ENCODE measurements at places on chromosomes 12 and 14.

GRCh38 chr12:88553941-88554658 lies 26.2 kb downstream of the KITLG start:
- DNase-seq = no peak

GRCh38 chr12:1812650-1813302 lies 7.6 kb upstream of the LRTM2 start:
- DNase-seq = peak; percentile 54

GRCh38 chr14:96197969-96198368 lies 6.7 kb upstream of the BDKRB2 start:
- DNase-seq = no peak

DNA sequence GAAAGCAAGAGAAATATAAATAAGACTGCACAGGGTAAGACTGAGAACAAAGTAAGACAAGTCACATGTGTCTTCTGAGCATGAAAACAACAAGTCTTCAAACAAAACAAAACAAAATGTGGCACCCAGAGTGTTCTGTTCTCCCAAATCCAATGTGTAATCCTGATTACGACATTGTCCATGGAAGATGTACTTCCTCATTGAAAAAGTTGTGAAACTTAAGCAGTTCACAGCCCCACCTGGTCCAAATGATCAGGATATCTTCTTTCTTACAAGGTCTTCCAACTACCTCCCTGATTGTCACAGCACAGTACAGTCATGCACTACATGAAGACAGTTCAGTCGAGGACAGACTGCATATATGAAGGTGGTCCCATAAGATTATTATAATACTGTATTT lies 23.3 kb upstream of the NEK9 start:
- DNase-seq = no peak

- DNase-seq = no peak
Measured at GRCh38 chr12:26031827-26032226, 73.3 kb downstream of the RASSF8 start.

DNA sequence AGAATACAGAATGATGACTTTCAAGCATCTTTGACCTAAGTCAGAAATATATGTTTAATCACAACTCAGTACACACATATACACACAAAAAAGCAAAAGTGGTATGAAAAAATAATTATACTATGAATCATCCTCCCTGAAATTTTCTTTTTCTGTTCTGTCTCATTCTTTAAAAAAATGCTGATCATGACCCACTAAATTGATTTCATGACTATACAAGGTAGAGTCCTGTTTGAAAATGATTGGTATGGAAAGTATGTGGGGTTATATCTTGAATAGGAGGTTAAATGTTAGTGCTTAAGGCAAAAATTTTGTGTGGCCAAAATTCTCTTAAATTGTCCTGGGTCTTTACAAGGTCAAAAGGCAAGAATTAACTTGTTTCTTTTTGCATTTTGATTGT lies 80.4 kb downstream of the SUDS3 start:
- no peak for DNase-seq

- no peak for DNase-seq
Measured at GRCh38 chr12:67046062-67046461, 223.1 kb upstream of the CAND1 start.

DNA sequence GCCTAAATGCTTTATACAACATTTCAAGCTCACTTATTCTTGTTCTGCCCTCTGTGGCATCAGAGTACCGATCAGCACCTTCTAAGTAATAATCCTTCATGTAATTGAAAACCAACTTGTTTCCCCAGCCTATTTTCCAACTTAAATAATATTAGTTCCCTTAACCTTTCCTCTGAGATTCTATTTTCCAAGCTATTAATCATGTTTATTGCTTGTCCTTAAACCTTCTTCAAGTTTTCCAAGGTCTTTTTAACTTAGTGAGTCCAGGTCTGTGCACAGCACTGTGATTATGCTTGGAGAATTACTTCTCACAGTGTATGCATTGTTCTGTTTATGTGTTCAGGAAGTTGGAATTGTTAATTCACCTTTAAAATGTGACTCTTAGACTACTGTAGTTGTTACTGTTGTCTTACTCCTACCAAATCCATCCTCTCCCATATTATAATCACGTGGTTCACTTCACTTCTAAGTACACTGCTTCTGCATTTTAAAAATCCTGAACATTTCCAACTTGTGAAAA lies 1039.3 kb upstream of the FOXG1 start:
- DNase-seq = no peak

DNA sequence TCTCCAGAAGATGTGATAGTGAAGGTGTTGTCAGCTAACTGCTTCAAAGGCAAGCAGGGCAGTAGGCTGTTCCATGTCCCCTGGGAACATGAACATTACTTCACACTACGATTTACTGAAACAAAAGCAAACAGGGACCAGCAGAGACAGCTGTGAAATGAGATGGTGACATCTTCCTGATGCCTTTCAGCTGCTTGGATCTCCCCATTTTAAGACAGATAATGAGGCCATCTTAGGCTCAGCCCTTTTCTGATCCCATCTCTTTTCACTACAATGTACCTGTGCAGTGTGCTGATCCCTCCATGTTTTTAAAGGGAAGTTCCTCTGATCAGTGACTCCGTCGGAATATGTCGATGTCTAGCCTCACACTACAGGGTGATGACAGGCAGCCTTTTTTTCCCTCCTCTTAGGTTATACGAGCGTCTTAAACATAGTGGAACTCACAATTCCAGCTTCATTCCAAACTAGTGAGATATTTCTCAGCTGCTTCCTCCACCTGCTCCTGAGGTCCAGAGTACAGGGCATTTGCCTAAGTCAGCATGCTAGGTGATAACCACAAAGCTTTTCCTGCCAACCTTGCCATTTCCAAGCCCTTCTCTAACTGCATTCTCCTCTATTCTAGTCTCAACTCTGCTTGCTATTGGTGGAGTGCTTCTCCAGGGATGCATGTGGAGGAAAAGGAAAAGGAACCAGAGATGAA lies 87.6 kb upstream of the EGLN3 start:
- DNase-seq = no peak

GRCh38 chr12:126191031-126191891 lies 1126.0 kb downstream of the AACS start:
- DNase-seq = no peak

DNA sequence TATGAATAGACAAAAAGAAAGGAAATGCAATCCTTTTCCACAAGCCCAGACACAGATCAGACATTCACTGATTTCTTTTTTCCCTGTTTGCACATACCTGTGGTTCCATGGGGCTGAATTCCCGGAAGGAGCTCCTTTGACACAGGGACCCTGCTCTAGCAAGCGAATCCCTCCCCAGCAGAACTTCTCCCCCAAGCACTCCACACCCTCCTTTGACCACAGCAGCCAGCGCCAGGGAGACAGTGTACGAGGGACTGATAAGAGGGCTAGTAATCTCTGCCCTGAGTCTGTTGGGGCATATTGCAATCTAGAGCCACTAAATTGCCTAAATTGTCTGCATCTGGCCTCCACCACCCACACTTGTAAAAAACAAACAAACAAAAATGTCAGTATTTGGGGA lies 83.4 kb upstream of the NTF3 start:
- DNase-seq = no peak

DNA sequence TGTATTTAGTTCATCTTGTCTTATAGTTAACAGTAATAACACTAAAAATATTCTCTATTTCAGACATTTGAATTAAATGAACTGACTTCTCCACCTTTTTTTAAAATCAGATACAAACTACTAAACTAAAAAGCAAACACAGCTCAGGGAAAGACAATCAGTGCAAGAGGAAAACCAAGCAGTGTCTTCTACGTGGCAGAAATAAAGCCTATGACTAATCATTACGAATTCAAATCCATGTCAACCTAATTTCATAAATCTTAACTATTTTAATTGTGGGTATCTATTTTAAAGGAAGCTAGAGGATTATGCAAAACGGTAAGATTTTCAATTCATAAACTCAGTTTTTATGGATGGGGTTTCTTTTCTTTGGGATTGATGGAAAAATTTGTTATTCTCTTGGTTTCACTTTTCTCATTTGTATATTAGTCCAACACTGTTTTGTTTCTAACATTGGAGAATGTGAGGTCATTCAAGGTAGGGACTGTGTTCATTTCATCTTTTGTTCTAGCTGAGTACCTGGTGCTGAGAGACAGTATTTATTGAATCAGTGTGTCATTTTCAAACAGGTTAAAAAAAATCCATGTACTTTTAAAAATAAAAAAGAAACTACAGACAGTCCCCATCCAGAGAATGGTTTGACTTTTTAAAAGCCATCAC lies 12.8 kb upstream of the PALS1 start:
- DNase-seq = no peak

DNA sequence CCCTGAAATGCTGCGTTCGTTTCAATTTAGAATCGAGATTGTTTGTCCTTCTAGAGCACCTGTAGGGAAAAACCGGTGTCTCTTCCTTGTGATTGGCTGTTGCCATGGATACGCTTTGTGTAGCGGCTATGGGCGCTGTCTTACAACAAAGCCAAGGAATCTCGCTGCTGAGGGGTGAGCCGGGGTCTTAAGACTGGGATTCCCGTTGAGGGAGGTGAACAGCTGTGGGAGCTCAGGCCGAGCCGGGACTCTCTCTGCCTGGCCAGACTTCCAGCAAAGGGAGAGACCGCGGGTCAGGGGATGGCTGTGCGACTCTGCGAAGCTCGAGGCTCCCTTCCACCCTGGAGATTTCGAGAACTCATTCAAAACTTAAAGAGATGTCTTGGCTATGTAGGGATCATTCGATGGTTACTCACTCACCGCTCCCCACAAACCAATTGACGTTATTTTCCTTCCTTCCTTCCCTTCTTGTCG lies at the start of the genes LRRIQ1 and TSPAN19:
Gene LRRIQ1 (plus strand): TSS at position 118 of the 474 bp plus-strand sequence. CDS start 1,826 bp downstream, outside the sequence.
Gene TSPAN19 (minus strand): TSS at position 44 of the 474 bp plus-strand sequence. CDS start 6,331 bp downstream, outside the sequence.
- no peak for DNase-seq

DNA sequence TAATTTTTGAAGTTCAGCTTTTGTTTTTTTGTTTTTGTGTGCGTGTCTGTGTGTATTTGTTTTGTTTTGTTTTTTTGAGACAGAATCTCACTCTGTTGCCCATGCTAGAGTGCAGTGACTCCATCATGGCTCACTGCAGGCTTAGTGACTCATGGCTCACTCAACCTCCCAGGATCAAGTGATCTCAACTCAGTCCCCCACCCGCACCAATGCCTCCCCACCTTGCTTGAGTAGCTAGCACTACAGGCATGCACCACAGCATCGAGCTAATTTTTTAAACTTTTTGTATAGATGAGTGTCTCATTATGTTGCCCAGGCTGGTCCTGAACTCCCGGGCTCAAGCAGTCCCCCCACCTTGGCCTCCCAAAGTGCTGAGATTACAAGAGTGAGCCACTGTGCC lies 981.4 kb downstream of the BCL11B start:
- DNase-seq = no peak

DNA sequence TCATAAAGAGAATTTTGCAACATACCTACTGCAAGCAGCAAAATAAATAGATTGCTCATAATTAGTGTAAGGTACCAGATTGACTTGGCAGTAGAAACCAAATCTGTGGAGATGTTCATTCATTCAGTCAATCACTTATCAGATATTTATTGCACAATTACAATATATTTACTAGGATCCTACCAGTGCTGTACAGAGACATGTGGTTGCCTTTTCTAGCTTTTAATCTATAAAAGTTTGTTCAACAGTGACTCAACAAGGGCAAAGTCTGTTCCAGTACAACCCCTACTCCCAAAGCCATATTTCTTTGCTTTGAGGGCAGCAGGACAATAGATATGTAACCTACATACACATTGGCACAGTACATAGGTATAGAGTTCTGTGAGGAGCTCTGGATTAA lies 27.3 kb downstream of the ABCD2 start:
- DNase-seq = no peak

GRCh38 chr14:31389946-31390345 lies 30.4 kb downstream of the HEATR5A start:
- DNase-seq = no peak

- DNase-seq = no peak
Measured at GRCh38 chr12:6340745-6341416, 995 bp downstream of the TNFRSF1A start.

- DNase-seq = no peak
Measured at GRCh38 chr12:4444031-4444430, 1.6 kb downstream of the FGF6 start.

DNA sequence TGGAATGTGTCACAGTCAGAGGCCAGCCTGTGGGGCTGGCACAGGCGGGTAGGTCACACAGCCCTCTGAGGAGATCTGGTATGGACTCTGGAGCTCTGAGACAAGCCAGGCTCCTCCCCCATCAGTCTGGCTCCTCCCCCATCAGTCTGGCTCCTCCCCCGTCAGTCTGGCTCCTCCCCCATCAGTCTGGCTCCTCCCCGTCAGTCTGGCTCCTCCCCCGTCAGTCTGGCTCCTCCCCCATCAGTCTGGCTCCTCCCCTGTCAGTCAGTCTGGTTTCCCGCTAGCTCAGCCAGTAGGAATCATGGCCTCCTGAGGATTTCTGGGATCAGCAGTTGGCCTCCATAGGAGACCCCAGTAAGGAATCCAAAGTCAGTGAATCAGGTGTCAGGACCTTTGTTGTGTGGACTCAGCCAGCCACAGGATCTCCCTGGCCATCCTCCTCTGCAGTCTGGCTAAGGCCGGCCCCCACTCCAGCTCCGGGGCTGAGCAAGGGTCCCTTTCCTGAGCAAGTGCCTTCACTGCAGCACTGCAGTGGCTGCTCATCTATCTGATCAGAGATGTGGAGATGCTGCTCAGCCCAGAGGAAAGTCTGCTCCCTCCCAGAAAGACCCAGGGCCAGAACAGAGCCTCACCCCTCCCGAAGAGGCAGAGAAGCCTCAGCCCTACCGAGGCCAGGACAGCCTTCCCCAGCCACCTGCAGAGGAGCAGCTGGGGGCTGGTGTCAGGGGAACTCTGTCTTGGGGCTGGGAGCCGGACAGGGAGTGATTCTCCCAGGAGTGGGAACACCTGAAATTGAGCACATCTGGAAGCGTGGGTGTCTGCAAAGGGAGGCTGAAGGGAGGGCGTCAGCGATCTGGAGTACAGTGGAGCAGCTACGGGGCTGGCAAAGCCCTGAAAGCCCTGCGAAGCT lies 35.7 kb downstream of the IQSEC3 start:
- DNase-seq = no peak

DNA sequence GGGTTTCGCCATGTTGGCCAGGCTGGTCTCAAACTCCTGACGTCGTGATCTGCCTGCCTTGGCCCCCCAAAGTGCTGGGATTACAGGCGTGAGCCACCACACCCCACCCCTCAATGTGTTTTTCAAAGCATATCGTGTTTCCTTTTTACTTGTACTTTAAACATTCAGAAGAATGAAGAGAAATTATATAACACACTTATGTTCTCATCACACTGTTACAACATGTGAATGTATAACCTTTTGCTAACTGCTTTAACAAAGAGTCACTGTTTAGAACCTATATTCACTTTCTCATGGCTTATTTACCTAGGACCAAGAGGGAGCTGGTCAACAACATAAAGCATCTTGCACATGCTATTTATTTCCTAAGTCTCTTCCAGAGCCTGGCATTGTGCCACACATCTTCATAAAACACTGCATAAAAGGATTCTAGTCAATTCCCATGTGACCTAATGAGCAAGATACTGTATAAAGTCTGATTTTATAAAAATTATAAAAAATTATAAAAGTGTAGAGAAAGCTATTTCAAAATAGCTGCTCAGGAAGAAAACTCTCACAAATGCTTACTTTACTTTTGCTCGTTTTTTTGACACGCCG lies 16.0 kb upstream of the ACTR6 start:
- DNase-seq = no peak
